ENCODE measurements at places on chromosomes 7 and 10.

GRCh38 chr10:24288581-24288980, 79.6 kb downstream of the KIAA1217 start:
- no peak for DNase-seq

DNA sequence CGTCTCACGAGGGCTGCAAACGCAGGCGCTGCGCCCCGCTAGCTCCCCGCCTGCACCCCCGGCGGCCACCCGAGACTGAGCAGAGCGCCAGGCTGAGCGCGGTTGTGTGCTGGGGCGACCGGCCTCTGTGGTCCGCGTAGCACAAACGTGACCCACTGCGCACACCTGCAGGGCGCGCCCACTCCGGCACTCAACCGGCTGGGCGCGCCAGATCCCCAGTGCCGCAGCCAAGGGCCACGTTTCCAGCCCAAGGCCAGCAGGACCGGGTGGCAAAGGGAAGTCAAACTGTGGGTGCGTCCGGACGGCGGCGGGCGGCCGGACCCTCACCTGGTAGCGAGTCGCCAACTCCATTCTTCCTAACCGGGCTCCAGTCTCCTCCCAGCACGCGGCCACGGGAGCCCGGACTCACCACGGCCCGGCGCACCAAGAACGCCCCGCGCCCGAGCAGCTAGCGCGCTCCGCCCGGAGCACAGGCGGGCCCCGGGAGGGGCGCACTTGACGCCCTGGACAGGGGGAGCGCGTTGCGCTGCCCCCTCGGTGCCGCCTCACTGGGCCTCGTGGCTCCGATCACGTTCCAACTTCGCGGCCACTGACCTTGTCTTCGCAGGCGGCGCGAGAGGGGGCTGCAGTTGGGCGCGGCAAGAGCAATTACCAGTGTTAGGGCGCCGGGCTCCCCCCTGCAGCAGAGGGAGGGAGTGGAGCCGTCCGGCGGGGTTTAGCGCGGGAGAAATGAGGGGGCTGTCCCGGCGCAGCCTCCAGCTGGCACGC, at the start of gene CDCA7L:
TSS of gene CDCA7L (minus strand) at position 446 of the 768 bp plus-strand sequence. CDS start at position 351, 95 bp downstream.
- DNase-seq: peak; percentile 72

- DNase-seq: no peak
These were observed 27.1 kb downstream of the SMNDC1 start for GRCh38 chr10:110277591-110277990.

GRCh38 chr7:108328174-108328651, 128.0 kb downstream of the NRCAM start:
- no peak for DNase-seq
